ENCODE measurements at places on chromosomes 16 and 17.

GRCh38 chr16:74477226-74477625, 55.9 kb upstream of the CLEC18B start:
- no peak for DNase-seq

DNA sequence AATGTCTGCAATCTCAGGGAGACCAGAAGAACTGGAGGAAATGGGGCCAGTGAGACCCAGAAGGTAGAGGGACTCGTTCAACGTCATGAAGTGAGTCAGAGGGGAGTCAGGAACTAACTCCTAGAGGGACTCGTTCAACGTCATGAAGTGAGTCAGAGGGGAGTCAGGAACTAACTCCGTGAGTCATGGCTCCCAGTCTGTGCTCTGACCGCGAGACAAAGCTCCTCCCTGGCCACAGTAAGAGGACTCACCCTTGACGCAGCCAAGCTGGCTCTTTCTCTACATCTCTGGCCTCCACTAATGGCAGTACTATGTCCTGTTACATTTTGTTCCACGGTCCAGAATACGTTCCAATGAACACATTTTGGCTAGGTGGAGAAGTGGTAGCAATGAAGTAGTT, 902.5 kb downstream of the KCNJ2 start:
- DNase-seq: no peak

DNA sequence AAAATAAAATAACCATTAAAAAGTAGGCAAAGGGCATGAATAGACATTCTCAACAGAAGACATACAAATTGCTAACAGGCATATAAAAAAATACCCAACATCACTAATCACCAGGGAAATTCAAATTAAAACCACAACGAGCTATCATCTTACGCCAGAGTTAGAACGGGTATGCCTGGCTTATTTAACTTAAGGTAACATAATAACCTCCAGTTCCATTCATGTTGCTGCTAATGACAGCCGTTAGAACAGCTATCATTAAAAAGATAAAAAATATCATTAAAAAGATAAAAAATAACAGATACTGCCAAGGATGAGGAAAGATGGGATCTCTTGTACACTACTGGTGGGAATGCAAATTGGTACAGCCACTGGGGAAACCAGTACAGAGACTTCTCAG, 89.3 kb downstream of the GAS7 start:
- DNase-seq: no peak

- no peak for DNase-seq
Observed at GRCh38 chr16:78323315-78323714, 223.9 kb downstream of the WWOX start.

DNA sequence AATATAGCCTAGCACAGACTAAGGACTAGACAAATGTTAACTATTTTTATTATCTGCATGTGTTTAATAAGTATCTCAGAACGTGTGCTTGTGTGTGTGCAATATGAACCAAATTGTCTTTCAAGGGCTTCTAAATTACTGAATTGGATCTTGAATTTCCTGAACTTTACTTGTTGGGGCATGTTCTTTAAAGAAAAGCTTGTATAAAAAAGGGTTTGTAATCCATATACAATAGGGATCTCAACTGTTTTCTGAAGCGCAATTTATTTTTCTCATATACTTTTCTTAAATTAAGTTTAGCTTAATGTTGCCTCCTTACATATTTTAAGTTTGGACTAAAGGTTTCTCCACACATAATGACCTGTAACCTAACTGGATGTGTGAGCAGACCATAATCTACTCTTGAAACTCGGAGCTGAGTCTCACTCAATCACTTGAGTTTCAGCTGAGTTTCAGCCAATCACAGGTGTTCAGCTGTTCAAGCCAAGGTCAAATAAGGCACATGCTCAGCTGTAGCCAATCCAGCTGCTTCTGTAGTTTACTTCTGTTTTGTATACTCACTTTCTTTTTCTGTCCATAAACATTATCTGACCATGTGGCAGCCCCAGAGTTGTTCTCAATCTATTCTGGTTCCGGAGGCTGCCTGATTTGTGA, 72.3 kb downstream of the CDK5R1 start:
- no peak for DNase-seq

DNA sequence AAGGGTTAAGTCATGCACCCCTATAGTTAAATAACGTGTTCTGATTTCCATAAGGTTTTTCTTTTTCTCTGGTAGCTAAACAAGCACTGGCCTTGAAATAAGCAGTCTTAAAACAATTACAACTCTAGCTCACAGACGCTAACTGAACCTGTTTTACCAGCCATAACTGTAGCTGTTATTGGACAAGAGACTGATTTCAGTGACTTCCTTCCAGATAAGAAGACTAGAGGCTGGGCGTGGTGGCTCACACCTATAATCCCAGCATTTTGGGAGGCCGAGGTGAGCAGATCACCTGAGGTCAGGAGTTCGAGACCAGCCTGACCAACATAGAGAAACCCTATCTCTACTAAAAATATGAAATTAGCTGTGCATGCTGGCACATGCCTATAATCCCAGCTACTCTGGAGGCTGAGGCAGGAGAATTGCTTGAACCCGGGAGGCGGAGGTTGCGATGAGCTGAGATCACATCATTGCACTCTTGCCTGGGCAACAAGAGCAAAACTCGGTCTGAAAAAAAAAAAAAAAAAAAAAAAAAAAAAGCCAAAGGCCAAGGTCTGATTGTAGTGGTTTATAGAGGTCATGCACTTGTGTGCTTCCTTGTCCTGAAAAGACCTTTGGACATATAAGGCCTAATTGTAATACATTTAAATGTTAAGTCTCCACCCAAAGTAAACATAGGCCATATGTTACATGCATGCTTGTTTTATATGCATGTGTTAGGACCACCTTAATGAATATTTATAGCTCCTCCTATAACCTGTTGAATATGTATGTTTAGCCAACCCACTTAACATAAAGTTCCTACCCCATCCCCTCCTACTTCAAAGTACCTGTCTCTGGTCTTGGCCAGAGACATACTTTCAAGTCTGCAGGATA, 319.5 kb upstream of the CA10 start:
- no peak for DNase-seq

- DNase-seq: no peak
Observed at GRCh38 chr16:58126451-58126961, 2.7 kb downstream of the CFAP20 start.

DNA sequence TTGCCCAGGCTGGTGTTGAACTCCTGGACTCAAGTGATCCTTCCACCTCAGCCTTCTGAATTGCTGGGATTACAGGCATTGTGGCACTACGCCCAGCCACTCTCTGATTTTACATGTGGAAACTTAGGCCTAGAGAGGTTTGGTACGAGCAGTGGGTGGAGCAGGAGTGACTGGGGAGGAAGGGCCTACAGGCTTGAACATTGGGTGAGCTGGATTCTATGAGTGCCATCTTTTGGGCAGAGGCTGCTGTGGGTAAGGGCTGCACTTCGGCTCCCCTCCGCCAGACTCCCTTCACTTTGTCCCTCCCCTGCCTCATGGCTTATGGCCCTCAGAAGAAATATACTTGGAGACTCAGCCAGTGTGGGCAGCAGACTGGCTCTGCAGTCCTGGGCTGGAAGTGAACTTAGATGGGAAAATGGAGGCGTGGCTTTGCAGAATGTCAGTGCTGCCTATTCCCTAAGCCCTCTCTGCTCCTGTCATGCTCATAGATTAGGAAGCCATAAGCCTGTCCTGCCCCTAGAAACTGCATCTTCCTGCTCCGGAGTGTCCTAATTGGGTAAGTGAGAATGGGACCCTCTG, 9.5 kb upstream of the MRC2 start:
- DNase-seq: no peak

DNA sequence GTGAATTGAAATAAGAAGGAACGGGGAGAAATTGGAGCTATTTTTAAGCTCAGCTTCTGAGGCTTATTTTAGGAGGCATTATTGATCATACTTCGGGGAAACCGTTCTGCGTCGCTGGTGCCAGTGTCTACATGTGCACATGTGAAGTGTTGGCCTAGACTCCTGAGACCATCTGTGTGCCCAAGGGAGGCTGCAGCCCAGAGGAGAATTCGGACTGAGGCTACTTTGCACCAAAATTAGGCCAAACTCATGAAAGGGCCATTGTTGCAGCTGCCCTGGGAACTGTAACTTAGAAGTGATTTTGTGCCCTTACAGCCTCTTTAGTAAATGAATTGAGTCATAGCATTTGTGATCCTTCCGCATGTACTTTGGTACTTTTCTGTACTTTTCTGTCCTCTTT, 102.0 kb upstream of the NOL11 start:
- no peak for DNase-seq

DNA sequence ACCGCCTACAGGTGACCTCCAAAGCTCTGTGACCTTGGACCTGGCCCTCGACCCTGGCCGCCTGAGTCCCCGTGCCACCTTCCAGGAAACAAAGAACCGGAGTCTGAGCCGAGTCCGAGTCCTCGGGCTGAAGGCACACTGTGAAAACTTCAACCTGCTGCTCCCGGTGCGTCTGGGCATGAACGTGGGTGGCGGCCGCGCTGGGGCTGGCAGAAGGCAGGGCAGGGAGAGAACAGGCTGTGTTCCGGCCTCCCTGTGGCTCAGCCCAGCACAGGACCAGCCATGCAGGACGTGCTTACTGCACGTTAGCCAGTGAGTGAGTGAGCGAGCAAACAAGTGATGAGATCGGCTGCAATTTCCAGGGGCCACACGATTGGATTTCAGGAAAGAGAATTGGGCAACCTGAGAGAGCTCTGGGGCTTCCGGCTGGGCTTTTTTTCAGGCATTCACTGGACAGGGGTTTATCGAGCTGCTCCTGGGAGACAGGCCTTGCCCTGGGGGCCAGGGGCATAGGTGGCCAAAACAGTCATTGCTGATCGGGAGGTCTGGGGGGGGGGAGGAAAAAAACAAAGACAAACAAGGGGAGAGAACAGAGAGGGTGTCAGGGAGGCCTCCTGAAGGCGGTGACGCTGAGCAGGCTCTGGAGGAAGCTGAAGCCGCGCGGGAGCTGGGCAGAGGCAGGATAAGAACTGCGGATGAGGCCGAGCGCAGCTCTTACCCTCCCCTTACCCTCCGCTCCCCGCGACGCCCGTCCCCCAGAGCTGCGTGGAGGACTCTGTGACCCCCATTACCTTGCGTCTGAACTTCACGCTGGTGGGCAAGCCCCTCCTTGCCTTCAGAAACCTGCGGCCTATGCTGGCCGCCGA, 16.9 kb downstream of the ITGAX start:
- DNase-seq: no peak

DNA sequence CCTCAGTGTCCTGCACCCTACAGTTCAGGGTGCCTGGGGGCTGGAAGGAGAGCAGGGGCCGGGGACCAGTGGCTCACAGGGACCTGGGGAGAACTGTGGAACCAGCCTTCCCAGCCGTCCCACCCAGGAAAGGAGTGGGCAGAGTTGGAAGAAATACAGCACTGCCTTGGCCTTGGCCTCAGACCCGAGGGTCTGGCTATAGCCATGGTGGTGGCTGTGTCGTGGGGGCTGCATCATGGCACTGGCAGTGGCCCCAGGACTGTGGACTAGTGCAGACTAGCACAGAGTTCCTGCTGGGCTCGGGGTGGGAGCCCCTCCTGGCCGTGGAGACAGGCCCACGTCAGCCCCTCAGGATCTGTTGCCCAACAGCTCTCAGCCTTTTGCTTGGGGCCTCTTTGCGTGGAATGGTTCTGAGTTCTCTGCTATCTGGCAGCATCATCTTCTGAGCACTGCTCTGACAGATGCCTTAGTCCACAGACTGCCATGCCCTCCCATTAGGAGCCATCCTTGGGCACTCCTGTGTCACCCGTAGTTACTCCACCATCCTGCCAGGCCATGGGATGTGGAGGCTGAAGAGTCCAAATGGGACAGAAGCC, 12.6 kb upstream of the DNASE1 start:
- DNase-seq: no peak

- DNase-seq: no peak
Observed at GRCh38 chr17:35730400-35731005, 936 bp upstream of the RASL10B start.

GRCh38 chr17:27751622-27752490, 48.5 kb downstream of the NOS2 start:
- no peak for DNase-seq

DNA sequence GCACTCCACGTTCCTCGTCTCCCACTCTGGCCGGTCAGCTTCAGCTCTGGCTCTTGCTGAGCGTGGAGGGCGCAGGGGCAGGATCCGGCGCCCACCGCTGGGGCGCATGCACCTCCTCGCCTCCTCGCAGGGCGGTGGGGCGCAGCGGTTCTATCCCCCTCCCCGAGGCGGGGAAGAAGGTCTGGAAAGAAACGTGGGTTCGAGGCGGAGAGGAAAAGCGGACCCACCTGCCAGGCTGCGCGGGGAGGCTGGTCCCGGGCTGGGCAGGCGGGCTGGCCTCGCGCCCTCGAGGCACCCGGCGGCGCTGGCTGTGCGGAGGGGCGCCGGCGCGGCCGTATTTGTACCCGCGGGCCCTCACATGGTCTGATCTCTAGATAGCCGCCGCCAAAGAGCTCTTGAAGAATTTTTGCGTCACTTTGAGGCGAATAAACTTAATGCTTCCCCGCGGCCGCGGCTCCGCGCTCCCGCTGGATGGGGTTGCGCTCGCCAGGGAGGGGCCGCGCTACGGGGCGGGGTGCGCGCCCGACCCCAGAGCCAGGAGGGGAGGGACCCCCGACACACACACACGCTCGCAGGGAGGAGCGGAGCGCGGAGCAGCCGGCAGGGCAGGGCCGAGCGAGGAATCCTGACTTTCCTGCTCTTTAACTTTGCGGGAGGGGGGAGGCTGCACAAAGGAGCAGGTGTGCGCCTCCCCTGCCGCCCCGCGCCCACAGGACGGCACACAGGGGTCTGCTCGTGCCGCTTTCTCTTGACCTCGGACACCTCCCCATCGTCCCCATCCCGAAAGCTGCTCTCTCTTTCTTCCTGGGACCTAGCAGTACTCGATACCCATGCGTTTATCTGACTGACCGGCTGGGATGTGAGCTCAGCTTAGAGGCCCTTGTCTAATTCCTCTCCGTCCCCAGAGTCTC, at the start of gene SLC6A4:
Gene SLC6A4 (minus strand): TSS at position 312 of the 911 bp plus-strand sequence. CDS start 13,739 bp downstream, outside the sequence.
- DNase-seq: no peak

DNA sequence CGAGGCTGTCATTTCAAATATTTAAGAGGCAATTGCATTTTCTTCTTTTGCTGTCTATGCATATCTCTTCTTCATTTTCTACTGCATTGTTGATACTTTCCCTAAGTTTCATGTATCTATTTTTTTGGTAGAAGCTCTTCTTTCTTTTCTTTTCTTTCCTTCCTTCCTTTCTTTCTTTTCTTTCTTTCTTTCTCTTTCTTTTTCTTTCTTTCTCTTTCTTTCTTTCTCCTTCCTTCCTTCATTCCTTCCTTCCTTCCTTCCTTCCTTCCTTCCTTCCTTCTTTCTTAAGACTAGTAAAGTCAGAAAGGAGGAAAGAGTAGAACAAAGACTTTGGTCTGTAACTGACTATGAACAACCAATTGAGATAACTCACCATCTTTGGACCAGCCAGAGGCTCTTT, 33.9 kb downstream of the MRC2 start:
- DNase-seq: no peak

DNA sequence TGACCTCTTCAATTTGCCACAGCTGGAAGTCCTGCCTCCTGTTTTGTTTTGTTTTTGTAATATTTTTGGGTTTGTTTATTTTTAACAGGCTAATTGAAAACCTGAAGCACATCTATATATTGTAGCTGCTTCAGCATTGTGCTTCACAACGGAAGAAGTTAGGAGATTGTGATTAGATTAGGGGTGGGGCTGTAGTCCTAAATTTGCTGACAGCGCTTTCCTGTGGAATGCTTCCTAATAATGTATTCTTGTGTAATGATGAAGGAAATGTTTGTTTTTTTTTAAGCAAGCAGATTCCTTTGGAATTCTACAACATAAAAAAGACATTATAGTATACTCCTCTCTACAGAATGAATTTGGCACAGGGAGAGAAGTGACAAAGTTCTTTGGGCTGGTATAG, 70.1 kb downstream of the NLK start:
- DNase-seq: no peak

All from stimulated activated CD8-positive, alpha-beta memory T cell treated with anti-CD3 and anti-CD28 coated beads, Interleukin-7, amount 100 ng/mL, for 4 hours (primary cell).